ENCODE measurements at places on chromosomes 4 and X.

- no peak for DNase-seq
These were observed 986.3 kb downstream of the STIM2 start for GRCh38 chr4:27846951-27847350.

GRCh38 chr4:106444557-106444956 lies 76.0 kb upstream of the GIMD1 start:
- DNase-seq, result no peak

DNA sequence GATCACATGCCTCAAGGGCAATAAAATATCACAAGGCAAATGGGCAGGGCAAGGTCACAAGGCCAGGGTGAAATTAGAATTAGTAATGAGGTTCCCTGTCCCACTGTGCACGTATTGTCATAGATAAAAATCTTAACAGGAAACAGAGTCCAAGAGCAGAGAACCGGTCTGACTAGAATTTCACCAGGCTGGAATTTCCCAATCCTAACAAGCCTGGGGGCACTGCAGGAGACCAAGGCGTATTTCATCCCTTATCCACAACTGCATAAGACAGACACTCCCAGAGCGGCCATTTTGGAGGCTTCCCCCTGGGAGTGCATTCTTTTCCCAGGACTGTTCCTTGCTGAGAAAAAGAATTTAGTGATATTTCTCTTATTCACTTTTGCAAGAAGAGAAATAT lies 25.9 kb upstream of the PRDM5 start:
- DNase-seq, result no peak

DNA sequence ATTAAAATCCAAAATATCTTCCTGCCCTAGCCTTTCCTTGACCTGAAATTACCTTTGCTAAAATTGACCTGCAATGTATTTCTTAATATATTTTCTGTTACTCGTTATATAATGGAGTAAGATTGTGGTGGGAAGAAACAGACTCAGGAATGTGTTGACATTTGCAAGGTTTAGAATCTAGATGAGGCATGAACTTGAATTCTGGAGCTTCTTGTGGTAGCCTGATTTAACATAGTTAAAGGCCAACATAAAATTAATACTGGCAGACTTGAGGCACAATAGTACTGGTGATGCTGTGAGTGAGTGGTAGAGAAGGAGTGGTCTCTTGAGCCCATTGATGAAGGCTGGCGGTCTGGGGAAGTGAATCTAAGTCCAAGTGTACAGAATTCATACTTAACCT lies 197.9 kb upstream of the SPRY1 start:
- no peak for DNase-seq

GRCh38 chr4:26321373-26322221 lies 783 bp downstream of the RBPJ start:
- peak; percentile 77 for DNase-seq

GRCh38 chrX:13033193-13033592 lies 11.2 kb downstream of the FAM9C start:
- DNase-seq, result no peak

DNA sequence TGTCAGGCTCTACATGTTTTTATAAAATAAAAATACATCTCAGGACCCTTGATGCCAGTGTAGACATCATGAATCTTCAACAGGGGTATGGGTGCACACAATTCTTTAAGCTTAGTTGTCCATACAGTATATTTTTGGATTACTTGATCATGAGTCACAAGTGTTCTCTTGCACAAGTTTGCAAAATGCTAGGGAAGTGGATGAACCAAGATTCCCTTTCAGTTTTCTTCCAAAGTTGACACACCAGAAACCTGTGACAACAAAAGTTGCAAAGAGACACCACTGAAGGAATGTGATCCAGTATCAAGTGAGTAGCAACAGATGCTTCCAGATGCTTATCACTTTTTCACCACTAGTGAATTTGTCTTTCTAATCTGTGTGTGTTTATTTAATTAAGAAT lies 1021.2 kb downstream of the PCDH7 start:
- no peak for DNase-seq

DNA sequence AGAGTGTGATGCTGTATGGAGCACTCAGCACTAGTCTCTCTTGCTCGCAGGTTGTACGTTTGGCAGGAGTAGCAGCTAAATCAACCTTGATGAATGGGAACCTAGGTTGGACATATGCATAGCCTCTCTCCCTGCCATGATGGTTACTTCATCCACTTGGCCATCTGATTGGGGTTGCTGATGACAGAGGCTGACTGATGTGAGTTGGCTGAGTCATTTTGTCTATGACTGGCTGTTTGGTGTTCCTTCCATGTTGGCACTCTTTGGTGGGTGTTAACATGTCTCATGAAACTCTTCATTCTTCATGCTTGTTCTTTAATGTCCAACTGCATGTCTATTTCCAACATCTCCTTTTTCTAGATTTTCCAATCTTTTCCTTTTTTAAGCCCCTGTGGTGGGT lies 31.6 kb upstream of the SPARCL1 start:
- no peak for DNase-seq

DNA sequence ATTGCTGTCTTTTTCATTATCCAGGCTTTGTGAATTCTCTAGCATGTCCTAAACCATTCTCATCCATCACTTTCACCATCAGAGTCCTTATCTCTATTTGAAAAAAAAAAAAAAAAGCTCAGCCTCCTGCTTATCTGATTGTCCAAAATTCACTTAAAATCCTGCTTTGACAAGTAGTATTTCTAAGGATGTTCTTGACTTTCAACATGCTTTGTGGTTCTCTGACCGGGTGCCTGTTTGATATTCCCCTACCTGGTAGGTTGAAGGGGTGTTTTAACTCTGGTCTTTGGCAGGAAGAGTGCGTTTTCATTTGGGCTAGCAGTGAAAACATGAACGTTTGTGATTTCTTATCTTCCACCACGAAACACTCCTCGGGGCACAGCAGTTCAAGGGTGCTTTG lies 17.3 kb upstream of the BBS12 start:
- DNase-seq, result no peak
